ENCODE measurements at places on chromosomes 2 and 18.

- DNase-seq, result no peak
These were observed 31.9 kb downstream of the APOB start for GRCh38 chr2:21011876-21012556.

- no peak for DNase-seq
These were observed 79.6 kb upstream of the GCFC2 start for GRCh38 chr2:75790121-75790813.

DNA sequence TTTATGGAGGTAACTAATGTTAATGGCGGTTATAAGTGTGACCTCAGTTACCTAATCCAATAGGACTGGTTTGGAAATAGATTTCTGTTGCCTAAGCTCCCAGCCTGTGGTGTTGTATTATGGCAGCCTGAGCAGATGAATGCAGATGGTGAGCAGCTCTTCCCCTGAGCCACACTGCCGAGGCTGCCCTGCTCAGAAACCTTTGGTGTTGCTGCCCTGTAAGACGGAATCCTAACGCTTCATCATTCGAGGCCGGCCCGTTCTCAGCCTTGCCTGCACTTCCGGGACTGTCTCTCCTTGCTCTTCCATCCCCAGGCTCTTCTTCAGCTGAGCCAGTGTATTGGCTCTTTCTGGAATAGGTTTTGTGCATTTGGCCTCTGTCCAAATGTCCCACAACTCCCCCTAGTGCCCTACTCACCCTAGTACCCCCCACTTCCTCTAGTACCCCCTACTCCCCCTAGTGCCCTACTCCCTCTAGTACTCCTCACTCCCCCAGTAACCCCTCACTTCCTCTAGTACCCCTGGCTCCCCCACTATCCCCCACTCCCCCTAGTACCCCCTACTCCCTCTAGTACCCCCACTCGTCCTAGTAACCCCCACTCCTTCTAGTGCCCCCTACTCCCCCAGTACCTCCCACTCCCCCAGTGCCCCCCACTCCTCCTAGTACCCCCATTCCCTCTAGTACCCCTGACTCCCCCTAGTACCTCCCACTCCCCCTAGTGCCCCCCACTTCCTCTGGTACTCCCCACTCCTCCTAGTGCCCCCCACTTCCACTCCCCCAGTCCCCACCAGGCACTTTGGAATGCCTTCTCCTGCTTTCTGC is 106.0 kb upstream of the TAF1B start:
- peak; percentile 47 for DNase-seq

DNA sequence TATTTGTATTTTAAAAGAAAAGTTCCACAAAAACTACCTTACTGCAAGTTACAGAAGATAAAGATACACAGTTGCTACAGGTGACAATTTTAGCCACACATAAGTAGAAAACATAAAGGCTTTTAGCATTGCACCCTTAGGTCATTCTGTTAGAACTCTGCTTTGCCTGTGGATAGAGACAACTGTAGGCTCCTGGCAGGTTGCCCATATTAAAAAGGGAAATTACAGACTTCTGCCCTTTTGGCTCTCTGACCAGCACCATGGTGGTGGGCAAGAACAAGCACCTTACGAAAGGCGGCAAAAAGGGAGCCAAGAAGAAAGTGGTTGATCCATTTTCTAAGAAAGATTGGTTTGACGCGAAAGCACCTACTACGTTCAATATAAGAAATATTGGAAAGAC is 223.3 kb downstream of the MC4R start:
- DNase-seq, result no peak

DNA sequence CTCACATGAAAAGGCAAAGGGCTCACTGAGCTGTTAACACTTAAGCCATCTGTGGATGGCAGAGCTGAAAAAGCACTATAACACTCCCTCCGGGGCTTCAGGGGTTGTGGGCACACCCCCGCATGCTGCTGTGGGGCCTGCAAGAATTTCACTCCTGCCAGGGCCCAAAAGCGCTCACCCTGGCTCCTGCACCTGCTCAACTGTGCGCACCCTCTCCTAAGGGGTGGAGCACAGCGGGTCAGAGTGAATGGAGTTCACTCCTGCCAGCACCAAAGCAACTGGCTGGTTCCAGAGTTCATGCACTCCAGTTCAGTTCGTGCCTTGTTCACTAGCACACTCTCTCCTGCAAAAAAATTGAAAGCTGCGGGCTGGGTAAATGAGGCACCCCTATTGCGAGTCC is 814.2 kb upstream of the SLC39A10 start:
- DNase-seq, result no peak

GRCh38 chr2:69740502-69740951 is 1.4 kb upstream of the ANXA4 start:
- no peak for DNase-seq

DNA sequence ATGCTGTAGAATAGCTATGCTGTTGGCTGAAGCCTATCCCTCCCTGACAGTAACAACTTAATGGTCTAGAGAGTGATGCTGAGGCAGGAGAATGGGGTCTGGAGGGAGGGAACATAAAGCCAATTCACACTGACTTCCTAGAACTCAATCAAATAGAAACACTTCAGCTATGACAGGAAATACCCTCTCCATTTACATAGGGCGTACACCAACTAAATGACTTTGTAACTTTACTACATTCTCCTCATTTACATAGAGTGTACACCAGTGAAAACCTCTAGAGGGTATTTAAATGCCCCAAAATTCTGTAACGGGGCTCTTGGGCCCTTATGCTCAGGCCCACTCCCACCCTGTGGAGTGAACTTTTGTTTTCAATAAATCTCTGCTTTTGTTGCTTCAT is 41.5 kb downstream of the YPEL5 start:
- DNase-seq, result peak; percentile 19

DNA sequence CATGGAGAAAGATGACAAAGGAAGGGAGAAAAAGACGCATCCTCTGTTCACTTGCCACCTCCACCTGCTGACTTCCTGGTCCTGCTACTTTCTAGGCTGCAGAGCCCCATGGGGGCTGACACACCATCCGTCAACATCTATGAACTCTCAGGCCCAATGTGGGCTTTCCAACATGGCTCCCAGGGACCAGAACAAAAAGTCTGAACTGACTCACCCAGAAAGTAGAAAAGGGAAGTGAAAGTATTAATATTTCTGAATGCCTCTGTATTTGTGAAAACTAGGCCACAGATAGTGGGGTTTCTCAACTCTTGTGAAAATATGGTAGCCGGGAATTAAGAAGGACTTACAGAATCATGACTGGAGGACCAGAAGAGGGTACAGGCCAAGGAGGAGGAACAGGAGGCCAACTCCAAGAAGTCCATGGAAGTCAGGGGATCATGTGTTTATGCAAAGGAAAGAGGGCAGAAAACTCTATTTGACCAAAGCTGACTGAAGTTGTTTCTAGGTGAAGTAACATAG is 123.1 kb upstream of the CAB39 start:
- DNase-seq, result no peak

GRCh38 chr18:72452328-72452727 is 91.8 kb downstream of the CBLN2 start:
- no peak for DNase-seq

DNA sequence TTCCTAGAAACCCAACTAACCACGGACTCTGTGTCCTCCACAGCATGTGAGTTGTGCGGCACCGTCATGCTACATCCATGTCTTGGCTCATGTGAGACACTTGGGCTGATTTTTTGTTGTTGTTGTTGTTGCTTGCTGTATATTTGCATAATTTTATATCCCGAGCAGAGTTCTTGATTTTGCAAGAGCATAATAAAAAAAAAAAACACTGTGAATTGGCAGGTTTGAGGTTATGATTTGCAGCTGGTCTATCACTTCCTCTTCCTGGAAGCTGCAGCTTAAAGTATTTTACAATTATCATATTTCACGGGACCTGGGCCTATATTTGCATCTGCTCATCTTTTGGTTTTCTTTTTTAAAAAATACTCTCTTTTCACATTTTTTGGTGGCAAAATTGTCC is 142.3 kb upstream of the NRP2 start:
- no peak for DNase-seq

GRCh38 chr2:75410702-75411101 is 150.0 kb downstream of the EVA1A start:
- DNase-seq, result no peak

DNA sequence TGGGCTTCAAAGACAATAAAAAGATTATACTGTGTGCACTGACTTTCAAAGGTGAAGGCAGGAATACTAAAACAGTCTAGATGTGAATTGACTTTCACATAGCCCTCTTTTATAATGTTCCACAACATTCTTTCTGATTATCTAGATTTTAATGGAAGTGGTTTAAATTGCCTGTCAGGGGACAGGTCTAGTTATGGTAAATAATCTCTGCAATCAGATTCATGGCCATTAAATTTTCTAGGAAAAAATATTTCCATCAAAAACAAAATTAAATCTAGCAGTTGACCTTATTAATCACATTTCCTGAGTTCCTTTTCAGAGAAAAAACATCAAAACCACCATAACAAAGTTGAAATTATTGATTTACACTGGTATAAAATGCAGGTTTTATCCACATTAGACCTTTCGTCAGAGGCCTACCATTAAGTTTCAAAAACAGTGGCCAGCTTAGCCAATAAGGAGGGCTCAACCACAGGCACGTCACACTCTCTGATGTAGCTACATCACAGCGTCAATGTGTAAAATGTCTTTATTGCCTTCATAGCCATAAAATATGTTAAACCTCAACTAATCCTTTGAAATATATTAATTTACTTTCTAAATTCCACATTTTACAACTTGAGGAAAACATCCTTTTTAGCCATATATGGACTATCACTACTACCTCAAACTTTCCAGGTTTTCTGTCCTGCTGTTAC is 79.4 kb downstream of the NOL10 start:
- DNase-seq, result no peak

GRCh38 chr18:58064406-58064998 is 20.5 kb downstream of the NEDD4L start:
- peak; percentile 70 for DNase-seq

- no peak for DNase-seq
These were observed 18.1 kb downstream of the FBXO48 start for GRCh38 chr2:68448671-68449653.

DNA sequence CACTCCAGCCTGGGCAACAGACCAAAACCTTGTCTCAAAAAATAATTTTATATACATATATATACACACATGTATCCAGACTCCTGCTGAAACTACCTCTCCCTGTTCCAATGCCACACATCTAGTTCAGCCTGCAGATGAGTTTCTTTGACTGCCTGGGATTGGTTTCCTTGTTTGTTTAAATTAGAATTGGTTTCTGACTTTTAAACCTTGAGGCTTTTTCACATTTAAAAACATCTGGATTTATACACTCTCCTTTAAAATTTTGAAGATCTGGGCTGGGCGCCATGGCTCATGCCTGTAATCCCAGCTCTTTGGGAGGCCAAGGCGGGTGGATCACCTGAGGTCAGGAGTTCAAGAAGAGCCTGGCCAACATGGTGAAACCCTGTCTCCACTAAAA is 21.8 kb upstream of the CXCR1 start:
- no peak for DNase-seq

DNA sequence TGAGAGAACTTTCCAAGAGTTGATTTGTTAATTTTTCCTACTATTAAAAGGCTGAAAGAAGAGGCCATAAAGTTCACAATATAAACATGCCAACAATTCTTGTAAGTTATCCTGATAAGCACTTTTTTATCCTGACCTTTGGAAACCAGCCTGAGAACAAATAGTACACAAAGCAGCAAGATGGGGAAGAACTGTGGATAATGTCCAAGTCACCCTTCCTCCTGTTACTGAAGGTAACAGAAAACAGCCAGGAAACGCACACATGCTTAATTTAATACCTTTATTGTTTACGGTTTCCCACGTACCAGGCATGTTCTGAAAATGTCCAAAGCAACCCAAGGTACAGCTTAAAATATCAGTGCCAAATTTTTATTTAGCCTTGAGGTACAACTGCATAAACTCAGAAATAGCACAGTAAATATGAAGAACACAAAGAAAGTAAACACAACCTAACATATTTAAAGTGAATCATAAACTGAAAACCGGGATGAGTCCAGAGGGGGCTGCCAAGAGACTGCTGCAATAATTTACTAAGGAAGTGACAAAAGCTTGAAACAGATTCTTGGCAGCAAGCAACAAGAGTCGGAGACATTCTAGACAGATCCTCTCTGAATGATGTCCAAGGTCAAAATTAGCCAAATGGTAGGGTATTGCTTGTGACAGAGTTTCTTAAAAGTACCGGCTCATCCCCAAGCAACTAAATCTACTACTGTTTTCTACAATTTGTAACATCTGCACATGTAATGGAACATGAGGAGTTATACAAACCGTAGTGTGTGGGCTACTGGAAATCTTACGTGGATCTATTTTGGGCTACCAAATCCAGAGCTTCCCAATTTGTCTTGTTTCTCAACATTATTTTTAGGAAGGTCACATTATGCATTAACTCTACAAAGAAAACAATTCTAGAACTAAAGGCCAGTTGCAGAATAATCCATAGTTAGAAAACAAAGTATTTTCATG is 93.2 kb downstream of the CABYR start:
- DNase-seq, result no peak
